NCI-H1417 treated with DMSO at 0.1 percent for 48 hours (cell line): ENCODE measurements at places on chromosomes 1 and 21.

- peak; percentile 8 for DNase-seq
Observed at GRCh38 chr1:3746830-3747521, 5.3 kb upstream of the CCDC27 start.

GRCh38 chr1:69524015-69524414 is 43.7 kb upstream of the LRRC7 start:
- no peak for DNase-seq

DNA sequence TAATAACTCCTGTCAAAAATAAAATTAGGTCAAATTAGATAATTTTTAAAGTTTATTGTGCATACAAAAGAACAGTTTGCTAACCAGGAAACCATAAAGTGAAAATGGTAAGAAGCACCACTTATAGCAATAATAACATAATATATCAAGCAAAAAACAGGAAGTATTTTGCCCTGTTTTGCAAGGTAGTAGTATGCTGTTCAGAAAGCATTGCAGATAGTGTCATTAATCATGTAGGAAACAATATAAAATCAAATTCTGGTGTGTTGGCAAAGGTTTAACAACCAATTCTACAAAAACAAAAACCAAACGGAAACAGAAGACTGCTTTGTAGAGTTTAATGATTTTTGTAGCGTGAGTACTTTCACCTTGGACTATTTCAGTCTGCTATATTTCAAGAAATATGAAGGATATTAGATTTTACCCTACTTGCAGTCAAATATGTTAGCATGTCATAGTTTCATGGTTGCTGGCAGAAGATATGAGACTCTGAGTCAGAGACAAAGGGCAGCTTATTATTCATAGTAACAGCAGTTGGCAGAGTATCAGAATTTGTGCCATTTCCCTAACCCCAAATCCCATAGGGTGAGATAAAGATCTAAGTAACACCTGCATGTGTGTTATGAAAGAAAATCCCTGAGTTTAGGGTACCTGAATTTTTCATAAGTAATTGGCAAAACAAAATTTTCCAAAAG is 729.0 kb upstream of the BRINP3 start:
- DNase-seq = no peak

GRCh38 chr1:224521904-224522734 is 87.5 kb upstream of the WDR26 start:
- no peak for DNase-seq

- no peak for DNase-seq
Observed at GRCh38 chr21:37742115-37742514, 174.1 kb downstream of the KCNJ6 start.

GRCh38 chr1:229470406-229471043 is 36.6 kb upstream of the ACTA1 start:
- DNase-seq = no peak

GRCh38 chr1:65434255-65434654 is 13.8 kb downstream of the LEPR start:
- DNase-seq = no peak

DNA sequence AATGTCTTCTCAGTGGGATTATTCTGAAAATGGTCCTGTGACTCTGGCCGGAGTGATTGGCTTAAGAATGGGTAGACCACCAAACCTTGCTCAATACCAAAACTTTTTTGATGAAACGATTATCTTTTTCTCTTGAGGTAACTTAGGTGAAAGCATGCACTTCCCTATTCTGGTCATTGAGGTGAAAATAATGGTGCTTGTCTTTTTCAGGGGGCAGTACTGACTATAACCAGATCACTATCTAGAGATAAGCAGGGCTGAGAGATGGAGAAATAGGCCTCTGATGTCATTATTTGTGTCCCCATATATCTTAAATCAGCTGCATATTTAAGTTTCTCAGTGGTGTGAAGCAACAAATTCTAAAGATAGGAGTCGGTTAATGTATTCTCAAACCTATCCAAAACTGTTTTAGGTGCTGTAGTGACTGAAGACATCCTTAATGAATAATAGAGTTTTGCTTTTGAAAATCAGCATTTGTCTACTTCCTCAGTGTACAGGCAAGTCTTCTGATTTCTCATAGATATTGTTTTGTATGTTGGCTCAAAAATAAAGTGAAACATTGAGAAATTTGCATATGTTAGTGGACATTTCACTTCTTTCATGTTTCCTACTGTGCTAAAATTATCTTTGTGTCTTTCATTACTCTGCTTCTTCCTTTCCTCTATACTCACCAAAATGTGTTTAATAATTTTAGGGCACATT is 735.3 kb upstream of the ADGRL4 start:
- DNase-seq = no peak

- no peak for DNase-seq
Observed at GRCh38 chr1:82225421-82226185, 424.9 kb downstream of the ADGRL2 start.

GRCh38 chr1:231612393-231613089 is 14.0 kb upstream of the DISC1 start:
- no peak for DNase-seq

DNA sequence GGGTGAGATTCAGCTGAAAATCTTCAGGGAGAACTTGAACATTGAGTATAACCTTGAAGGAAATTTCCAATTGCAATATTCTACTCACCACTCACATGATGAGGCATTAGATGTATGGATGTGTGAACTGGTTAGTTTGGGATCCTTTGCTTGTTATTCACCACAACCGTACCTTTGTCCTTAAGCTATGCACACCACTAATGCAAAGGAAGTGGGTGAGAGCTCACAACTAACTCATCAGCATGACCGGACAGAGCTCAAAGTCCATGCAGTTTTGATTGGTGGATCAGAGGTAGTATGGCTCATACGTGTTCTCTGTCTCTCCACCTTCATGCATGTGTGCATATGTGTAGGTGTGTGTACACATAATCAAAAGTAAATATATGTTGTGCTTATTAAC is 43.5 kb upstream of the MROH9 start:
- no peak for DNase-seq

DNA sequence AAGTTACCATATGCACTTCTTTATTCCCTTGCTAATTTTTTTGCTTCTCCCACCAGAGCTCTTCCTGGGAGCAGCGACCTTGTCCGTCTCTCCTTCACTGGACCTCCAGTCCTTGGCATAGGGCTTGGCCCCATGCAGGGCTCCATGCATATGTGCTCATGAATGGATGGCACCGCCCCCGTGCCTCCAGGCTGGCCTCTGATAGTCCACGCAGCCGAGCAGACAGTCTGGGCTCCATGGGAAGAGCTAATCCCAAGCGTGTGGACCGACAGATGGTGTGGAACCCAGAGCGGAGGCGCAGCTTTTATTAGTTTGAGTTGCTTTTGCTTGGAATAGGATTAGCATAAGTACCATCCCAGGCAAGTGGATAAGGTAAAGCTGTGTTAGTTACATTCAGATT is 41.8 kb downstream of the CDCP2 start:
- no peak for DNase-seq

GRCh38 chr1:3029991-3030662 is 8.9 kb downstream of the ACTRT2 start:
- DNase-seq = no peak

- no peak for DNase-seq
Observed at GRCh38 chr1:2639203-2639602, 6.4 kb upstream of the MMEL1 start.

GRCh38 chr1:30730346-30731108 is 7.1 kb upstream of the MATN1 start:
- no peak for DNase-seq

- DNase-seq = no peak
Observed at GRCh38 chr1:200642481-200642880, 21.9 kb upstream of the KIF14 start.

GRCh38 chr1:175273376-175274031 is 80.9 kb upstream of the KIAA0040 start:
- no peak for DNase-seq

DNA sequence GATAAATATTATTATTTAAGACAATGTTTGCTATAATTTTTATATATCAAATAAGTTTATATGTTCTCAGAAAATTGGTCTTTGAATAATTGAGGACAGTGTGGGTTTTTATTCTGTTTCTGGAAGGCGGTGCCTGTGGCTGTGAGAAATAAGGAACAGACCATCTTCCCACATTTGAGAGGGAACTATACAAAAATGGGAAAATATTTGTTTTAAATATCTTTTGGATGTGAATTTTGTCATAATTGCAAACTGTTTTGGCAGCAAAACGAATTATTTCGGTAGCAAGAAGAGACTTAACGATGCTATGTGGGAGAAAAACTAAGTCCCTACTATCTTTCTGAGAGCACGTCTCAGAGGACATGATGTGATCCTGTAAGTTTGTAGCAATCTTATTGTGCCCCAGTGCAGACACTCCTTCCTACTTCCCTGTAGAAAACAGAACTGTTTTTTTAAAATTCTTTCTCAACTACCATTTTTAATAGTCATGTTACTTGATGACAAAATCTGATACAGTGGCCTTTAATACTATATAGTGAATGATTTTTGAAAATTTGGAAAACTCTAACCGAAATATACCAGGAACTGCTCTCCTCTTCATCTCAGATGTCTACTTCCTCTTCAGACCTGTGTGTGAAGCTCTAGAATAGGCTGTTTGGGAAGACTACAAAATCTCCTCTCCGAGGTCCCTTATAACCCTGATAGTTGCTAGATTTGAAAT is 25.4 kb downstream of the PTPRC start:
- DNase-seq = no peak

- no peak for DNase-seq
Observed at GRCh38 chr1:246534114-246534513, 27.0 kb upstream of the SMYD3 start.

- DNase-seq = no peak
Observed at GRCh38 chr21:27380303-27380702, 413.4 kb upstream of the ADAMTS5 start.

GRCh38 chr1:176786274-176786673 is 323.3 kb downstream of the PAPPA2 start:
- no peak for DNase-seq

DNA sequence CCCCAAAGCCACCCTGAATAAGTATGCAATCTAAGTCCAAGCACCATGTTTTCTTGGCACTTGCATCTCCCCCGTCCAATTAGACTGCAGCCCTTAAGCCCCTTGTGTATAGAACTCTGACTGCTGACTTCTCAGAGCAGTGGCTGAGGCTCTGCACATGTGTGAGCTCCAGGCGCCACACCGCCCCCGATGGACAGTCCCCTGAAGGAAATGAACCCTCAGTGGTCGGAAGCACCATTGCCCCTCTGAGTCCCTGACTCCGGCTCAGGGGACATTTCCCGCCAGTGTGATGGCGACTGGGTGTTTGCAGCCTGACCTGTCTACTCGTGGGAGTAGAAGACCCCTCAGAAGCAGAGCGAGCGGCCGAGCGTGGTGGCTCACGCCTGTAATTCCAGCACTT is 37.2 kb upstream of the SCCPDH start:
- DNase-seq = no peak

DNA sequence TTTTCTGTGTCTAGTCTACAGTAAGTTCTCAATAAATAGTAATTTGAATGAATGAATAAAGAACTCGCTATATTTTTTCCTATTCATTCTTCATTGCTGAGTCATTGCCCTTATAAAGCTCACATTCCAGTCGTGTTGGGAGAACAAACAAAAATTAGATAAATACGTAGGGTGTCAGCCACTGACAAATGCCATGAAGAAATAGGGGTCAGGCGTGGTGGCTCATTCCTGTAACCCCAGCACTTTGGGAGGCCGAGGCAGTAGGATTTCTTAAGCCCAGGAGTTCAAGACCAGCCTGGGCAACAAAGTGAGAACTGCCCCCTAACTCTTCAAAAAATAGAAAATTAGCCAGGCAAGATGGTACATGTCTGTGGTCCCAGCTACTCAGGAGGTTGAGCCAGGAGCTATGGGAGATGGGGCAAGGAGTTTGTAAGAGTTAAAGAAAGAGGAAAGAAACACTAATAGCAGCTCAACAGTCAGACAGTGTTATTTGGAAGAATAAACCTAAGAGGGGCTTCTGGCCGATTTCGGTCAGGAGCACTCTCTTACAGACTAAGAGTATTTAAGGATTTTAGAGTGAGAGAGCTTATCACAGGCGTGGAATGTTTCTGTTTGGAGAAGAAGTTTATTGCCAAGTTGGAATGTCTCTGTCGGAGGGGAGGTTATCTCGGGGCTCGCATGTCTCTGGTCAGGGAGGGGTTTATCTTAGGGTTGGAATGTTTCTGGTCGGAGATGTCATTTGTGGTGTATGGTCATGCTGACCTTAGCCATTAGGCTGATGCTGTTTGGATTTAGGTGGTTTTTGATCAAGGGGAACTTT is 1.8 kb upstream of the CHML start:
- no peak for DNase-seq

- no peak for DNase-seq
Observed at GRCh38 chr1:201404722-201405483, 5.8 kb upstream of the LAD1 start.

GRCh38 chr1:163399001-163399400 is 77.2 kb downstream of the NUF2 start:
- DNase-seq = no peak

GRCh38 chr1:80375109-80375508 is 1368.6 kb upstream of the ADGRL4 start:
- DNase-seq = no peak

- no peak for DNase-seq
Observed at GRCh38 chr1:117814856-117815797, 114.3 kb downstream of the GDAP2 start.

DNA sequence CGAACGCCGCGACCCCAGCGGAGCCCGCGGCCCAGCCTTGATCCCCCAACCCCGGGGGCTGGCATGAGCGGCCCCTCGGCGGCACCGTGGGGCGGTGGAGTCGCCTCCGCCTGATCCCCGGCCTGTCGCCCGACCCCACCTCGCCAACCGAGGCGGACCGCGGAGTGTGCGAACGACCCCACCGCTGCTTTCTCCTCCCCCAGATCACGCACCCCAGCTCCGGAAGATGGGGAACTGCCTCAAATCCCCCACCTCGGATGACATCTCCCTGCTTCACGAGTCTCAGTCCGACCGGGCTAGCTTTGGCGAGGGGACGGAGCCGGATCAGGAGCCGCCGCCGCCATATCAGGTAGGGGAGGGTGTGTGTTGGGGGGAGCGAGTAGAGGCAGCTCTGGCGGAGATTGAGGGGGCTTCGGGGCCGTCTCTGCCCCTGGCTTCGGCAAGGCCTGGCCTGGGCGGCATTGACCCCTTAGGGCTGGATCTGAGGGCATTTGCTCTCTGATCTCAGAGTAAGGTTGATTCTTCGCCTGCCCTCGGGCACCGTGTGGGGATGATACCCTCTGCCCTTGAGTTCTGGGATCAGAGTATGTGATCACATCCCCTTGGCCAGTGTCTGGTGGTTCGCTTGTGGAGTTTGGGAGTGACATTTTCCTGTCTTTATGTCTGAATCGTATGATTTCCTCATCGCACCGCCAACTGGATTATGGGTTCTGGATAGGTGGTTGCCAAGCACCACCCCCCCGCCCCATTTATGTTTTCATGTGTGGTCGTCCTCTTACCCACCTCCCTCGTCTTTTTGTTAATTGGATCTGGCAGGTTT is 668 bp downstream of the RNF11 start:
- DNase-seq = no peak

DNA sequence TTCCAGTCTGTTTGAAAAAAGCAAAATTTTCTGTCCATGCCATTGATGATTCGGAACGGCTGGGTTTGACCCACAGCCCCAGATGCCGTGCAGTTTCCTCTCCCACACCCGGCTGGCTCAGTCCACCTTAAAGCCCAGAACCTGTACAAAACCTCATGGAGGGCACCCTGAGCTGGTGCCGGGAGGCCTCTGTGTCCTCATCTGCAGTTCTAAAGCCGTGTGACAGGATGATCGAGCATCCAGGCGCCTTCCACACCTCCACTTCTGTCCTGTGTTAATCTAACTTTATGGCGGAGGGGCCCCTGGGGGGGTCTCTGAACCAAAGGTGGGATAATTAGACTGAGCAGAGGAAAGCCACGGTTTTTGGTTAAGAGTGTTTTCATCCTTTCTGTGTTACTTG is 49.6 kb downstream of the SLC37A1 start:
- DNase-seq = no peak

- no peak for DNase-seq
Observed at GRCh38 chr1:161157867-161158266, 1.4 kb upstream of the USP21 start.
